T1000 (cell line): ENCODE measurements at places on chromosomes 6 and 20.

- DNase-seq, result peak; percentile 88
Observed at GRCh38 chr6:44010411-44011349, 116.6 kb downstream of the MRPL14 start.

GRCh38 chr6:163335671-163336545 is 78.6 kb upstream of the QKI start:
- DNase-seq, result no peak

- no peak for DNase-seq
Observed at GRCh38 chr20:56223352-56223751, 25.2 kb upstream of the MC3R start.

DNA sequence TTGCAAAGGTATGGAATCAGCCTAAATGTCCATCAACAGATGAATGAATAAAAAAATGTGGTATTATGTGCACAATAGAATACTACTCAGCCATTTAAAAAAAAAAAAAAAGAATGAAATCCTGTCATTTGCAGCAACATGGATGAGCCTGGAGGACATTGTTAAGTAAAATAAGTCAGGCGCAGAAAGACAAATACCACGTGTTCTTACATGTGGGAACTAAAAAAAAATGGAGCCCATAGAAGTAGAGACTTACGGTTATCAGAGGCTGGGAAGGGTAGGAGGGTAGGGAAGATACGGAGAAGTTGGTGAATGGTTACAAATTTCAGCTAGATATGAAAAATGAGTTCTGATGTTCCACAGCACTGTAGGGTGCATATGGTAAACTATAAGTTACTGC is 97.2 kb upstream of the SIRPG start:
- no peak for DNase-seq

DNA sequence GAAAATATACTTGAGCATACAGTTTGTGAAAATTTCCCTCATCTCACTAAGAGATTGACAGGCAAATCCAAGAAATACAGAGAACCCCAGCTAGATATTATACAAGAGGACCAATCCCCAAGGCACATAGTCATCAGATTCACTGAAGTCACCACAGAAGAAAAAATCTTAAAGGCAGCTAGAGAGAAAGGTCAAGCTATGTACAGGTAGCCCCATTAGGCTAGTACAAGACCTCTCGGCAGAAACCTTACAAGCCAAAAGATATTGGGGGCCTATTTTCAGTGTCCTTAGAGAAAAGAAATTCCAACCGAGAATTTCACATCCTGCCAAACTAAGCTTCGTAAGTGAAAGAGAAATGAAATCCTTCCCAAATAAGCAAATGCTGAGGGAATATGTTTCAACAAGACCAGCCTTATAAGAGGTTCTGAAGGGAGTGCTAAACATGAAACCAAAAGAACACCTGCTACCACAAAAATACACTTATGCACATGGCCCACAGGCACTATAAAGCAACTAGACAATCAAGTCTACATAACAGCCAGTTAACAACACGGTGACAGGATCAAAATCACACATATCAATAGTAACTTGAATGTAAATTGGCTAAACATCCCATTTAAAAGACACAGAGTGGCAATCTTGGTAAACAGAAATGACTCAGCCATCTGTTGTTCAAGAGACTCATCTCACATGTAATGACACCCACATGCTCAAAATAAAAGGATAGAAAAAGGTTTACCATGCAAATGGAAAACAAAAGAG is 96.3 kb downstream of the FHL5 start:
- DNase-seq, result no peak

GRCh38 chr6:138570725-138571029 is 71.4 kb upstream of the NHSL1 start:
- DNase-seq, result no peak

DNA sequence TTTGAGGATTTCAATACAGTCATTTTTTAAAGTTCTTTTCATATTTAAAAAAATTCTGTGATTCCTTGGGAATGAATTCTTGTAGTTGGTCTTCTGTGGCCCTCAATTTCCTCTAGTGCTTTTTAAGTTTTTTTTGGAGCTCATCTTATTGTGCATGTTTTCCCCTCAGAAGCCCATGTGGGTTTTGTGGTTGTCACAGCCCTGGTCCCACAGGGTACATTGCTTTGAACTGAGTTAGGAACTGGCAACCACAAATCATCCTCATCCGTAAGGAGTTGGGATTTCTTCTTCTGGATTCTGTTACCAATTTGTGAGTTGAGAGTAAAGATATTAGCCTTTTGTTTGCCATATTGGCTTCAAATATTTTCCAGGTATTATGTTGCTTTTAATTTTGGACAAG is 89.9 kb downstream of the AKAP7 start:
- no peak for DNase-seq

GRCh38 chr20:8963330-8963729 is 105.6 kb upstream of the PLCB4 start:
- no peak for DNase-seq

GRCh38 chr6:164897523-164898235 is 411.7 kb downstream of the C6orf118 start:
- no peak for DNase-seq

- DNase-seq, result no peak
Observed at GRCh38 chr6:112636650-112637262, 289.6 kb downstream of the RFPL4B start.

DNA sequence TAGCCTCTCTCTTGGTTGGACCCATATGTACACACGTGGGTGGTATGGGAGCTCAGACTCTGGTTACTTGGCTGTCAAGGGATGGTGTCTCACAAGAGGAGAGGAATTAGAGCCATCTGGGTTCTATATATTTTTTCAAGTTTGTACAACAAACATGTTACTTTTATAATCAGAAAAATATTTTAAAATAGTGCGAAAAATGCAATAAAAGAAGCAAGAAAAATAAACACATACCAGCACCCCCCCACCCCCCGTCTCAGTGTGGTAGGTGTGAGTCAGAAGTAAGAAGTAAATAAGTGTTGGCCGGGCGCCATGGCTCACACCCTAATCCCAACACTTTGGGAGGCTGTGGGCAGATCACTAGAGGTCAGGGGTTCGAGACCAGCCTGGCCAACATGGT is 2.1 kb upstream of the TIAM2 start:
- DNase-seq, result no peak

DNA sequence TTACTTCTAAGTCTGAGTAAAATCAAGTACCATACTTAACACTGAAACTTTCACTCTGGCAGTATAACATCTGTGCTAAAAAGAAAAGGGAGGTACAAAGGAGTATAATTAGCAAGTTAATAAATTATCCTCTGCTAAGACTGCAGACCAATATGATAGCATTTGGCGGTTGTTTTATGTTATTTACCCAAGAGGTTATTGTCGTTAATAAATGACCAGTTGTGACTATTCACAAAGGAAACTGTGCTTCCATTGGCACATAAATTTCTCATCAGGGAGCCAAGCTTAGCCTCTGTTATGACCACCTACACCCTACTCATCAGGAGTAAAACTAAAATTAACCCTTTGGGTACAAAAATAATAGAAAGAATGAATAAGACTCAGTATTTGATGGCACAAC is 86.5 kb downstream of the CRYBG1 start:
- DNase-seq, result no peak
